ENCODE measurements at places on chromosomes 3 and 15.

DNA sequence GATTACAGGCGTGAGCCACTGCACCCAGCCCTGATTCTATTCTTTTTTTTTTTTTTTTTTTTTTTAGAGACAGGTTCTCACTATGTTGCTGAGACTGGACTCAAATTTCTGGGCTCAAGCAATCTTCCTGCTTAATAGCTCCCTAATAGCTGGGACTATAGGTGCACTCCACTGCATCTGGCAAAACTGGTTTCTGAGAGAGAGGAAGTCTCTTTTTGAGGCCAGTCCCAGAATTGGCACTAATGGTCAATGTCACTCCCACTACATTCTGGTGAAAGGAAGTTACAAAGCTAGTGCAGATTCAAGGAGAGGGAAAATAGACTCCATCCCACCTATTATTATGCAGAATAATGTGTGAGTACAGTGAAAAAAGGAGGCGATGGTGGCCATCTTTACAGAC is 5.8 kb upstream of the TGFBR2 start:
- no peak for DNase-seq

- DNase-seq: no peak
These were observed 430.2 kb upstream of the MCTP2 start for GRCh38 chr15:93801206-93801605.

- no peak for DNase-seq
These were observed 164.6 kb upstream of the HES1 start for GRCh38 chr3:193971261-193971751.

DNA sequence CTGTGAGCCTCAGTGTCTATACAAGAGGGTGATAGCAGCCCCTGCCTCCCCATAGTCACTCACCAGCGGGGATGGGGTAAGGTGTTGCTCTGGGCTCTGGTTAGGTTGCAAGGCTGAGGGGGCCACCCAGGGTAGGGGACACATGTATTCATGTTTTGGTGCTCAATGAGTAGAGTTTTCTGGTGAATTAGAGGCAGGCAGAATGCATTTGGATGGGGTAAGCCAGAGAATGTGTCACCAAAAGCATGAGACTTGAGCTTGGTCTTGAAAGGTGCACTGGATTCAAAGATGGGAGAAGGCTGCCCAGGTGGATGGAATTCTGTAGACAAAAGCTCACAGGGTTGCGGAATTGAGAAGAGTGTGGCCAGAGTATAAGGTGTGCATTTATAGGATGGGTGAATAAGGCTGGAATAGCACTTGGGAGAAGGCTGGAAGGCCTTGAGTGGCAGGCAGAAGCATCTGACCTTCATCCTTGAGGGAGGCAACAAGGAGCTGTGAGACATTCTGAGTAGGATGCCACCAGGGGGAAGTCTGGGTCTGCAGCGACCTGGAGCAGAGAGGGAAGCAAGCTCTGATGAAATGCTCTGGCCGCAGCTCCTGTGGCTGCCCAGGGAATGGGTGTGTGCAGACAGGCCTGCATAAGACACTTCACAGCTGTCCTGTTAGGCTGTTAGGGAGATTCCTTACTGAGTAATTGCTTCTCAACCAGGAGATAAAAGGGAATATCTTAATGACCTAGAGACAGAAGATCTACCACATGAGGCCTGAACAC is 149.6 kb downstream of the CHDH start:
- DNase-seq: no peak

GRCh38 chr3:106257172-106257571 is 388.4 kb upstream of the CBLB start:
- no peak for DNase-seq

GRCh38 chr15:39919411-39919747 is 687 bp downstream of the GPR176 start:
- DNase-seq: no peak

- DNase-seq: no peak
These were observed 727.8 kb downstream of the NLGN1 start for GRCh38 chr3:174125267-174125824.

- DNase-seq: no peak
These were observed 15.6 kb upstream of the KY start for GRCh38 chr3:134666466-134666865.

- peak; percentile 67 for DNase-seq
These were observed 9.4 kb upstream of the KIF7 start for GRCh38 chr15:89664441-89665350.

DNA sequence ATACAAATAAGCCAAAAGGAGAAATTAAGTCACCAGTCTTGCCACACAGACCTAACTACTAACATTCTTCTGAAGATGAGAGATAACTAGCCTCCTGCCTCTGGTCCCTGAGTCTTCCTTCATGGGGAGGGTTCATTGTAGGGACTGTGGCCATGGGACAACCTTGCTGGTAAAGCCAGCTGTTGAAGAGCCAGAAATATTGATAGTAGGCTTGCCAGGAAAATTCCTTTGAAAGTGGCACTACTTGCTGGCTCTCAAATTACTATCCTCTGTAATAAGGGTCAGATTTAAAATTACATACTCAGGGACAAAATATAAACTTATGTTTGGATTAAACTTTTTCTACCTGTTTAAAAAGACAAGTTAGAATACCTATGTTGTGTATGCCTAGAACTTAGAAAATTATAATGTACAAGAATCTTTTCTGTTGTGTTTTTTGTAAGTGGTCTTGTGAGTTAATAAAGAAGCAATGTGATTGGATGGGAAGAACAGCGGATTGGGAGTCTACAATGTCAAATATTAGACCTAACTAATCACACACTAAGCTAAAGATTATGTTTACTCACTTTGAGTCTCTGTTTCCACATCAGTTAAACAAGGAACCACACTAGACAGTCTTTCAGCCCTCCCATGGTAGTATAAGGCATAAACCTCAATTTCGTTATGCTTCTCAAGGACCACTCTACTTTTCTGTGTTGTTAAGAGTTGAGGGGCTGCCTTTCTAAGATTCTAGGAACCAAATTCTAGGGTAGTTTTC is 60.0 kb upstream of the TRIM71 start:
- no peak for DNase-seq

- DNase-seq: no peak
These were observed 109.7 kb downstream of the GALK2 start for GRCh38 chr15:49279521-49280456.

GRCh38 chr3:61715886-61716527 is 154.6 kb downstream of the PTPRG start:
- DNase-seq: peak; percentile 29

DNA sequence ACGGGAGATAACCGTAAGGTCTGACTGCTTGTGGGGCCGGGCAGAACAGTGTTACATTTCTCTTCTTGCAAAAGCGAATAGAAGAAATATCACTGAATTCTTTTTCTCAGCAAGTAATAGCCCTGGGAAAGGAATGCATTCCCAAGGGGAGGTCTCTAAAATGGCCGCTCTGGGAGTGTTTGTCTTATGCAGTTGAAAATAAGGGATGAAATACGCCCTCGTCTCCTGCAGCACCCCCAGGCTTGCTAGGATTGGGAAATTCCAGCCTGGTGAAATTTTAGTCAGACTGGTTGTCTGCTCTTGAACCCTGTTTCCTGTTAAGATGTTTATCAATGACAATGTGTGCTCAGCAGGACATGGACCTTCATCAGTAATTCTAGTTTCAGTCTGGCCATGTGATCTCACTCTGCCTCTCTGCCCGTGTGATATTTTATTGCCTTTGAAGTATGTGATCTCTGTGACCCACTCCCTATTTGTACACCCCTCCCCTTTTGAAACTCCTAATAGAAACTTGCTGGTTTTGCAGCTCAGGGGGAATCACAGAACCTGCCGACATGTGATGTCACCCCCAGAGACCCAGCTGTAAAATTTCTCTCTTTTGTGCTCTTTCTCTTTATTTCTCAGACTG is 715.6 kb downstream of the ROBO1 start:
- DNase-seq: no peak

All from NCI-H187 treated with DMSO at 0.1 percent for 48 hours (cell line).